ENCODE measurements at places on chromosomes 3 and 15. TPM values are rescaled to one million over a fixed set of nuclear protein-coding genes. Genes with fewer than 3 reads are reported as not detected.

- peak; percentile 40 for DNase-seq
Measured at GRCh38 chr3:98329392-98330124, 24.1 kb upstream of the OR5K4 start.

DNA sequence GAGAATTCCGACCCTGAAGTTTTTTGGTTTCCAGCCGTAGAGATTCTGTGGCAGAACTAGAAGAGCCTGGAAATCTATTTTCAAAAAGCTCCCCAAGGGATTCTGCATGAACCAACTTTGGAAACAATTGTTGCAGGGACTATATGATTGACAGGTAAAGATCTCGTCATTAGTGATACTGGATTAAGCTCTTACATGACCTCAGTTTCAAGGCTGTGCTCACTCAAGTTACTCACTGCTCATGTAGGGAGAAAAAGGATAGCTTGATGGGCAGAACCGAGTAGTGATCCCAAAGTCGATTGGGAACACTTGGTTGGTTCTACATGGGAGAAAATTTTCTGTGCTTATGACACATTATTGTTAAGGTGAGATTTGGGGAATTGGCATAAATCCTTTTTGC is 142.3 kb upstream of the RASGRP1 start:
- DNase-seq = no peak

GRCh38 chr15:66730168-66731021 is 28.4 kb downstream of the SMAD6 start:
- no peak for DNase-seq

- no peak for DNase-seq
Measured at GRCh38 chr3:18898911-18899310, 249.4 kb upstream of the KCNH8 start.

DNA sequence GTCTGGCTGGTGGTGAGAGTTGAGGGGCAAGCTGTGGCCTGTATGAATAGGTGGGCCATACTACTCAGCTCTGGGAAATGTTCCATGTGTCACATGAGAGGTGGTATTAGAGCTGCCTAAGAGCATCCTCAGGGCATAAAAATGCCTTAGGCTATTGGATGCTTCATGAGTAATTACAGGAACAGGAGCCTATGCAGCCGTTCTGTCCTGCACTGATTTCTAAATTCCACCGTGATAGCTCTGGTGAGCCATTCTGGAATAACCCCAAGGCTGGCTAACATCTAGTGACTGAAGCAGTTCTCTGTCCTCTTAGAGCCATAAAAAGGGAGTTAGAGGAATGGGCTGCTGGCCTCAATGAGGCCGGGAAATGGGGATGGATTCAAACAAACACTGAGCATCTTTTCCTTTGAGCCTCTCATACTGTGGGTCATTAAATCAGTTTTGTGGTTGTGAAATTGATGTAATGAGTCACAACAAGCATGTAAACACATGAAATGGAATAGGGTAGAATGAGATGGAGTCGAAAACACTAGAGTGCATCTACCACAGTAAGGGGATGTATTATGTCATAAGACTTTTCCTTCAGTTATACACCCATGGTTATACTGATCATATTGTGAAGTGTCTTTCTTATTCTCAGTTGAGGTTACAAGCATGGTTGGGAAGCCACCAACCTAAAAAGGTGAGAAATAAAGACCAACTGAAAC is 41.0 kb downstream of the DGKG start:
- no peak for DNase-seq

DNA sequence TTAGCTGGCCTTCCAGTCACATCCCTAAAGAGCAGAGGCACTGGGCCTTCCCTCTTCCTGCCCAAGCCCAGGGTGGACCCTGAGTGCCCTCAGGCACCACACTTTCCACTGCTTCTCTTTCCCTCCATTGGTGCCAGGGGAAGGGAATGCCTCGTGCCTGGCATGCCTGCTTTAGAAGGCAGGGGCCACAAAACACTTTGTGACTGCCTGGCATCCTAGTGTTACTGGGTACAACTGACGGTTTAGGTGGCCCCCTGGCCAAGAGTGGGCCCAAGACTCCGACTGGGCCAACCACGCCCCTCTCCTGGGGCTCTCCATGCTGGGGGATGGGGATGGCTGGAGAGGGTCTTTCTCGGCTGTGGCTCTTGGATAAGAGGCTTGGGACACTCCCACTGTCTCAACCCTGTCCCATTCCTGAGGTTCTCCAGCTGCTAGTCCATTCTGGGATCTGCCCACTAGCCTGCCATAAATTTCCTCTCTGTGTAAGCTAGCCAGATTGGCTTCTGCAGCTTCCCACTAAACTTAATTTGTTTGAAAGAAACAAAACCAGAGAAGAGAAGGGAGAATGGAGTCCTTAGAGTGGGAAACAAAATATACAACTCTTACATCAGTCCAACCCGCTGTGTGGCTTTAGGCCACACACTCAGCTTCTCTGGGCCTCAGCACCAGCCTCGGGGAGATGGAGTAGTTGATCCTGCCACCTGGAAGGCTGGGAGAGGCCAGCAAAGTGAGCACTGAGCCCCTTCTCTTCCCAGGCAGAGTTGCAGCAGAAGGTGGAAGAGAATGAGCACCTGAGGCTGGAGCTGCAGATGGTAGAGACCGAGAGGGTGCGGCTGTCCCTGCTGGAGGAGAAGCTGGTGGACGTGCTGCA is 24.1 kb upstream of the GP9 start:
- DNase-seq = no peak

DNA sequence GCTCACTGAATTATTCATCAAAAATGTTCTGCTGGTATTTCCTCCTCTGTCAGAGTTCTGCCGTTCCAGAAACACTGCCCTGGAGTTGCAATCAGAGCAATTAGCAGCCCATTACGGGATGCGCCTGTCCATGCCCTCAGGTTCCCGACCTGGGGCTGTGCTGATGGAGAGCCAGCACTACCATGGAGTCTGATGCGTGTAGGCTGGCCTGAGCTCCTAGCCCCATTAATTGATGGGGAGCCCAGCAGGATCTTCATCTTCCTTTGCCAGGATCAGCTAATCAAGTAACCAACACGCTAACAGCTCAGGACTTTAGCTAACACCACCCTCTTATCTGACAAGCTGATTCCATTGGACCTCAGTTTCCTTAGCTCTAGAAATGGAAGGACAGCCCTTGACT is 164.2 kb downstream of the ABHD5 start:
- DNase-seq = no peak

The MYO5A gene
- 19.5 TPM for total RNA-seq

- DNase-seq = no peak
Measured at GRCh38 chr3:110133971-110134370, 796.6 kb upstream of the DPPA4 start.

DNA sequence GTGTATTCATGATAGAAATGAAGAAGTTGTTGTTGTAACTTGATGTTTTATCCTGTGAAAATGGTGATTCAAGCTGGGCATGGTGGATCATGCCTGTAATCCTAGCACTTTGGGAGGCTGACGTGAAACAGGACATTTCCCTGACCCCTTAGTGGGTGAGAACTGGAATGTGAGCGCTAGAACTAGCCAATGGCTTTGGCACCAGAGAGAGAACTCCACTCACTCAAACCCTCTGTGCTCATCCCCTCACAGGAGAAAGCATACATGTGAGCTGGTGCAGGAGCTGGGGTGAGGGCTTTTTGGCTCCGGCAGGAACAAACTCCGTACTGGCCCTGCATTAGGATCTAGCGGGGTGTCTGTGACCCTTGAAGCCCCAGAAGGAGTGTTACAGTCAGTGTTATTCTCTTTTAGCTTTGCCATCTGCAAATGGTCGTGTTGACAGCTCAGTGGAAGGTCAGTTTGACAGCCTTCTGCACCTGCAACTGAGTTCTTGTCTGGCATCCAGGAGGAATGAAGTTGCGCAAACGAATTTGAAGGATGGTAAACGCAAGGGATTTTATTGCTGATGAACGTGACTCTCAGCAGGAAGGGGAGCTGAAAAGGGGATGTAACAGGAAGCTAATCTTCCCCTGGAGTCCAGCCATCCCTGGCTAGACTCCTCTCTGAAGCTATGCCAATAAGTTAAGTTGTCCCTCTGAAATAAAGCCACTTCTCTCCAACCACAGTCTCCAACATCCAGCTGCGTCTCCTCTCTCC is 1016.6 kb upstream of the CADM2 start:
- no peak for DNase-seq

DNA sequence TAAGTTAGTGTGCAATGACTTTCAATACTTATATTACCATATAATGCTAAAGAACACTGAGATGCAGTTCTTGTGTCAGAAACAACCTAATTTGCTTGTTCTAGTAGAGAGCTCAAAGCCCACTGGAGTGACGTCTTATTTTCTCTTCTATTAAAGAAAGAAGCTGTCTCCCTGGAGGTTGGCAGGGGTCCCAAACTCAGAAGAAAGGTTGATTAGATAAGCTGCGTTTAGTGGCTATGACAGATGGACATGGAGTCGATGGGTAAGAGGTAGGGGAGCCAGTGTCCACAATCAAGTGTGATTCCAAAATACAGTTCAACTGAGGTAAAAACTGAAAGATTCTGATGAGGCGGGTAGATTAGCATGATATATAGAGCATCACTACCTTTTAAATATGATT is 363.6 kb downstream of the NLGN1 start:
- no peak for DNase-seq

The NUP210 gene
- 116 TPM for total RNA-seq

The GMPPB gene
- total RNA-seq = 29.9 TPM

DNA sequence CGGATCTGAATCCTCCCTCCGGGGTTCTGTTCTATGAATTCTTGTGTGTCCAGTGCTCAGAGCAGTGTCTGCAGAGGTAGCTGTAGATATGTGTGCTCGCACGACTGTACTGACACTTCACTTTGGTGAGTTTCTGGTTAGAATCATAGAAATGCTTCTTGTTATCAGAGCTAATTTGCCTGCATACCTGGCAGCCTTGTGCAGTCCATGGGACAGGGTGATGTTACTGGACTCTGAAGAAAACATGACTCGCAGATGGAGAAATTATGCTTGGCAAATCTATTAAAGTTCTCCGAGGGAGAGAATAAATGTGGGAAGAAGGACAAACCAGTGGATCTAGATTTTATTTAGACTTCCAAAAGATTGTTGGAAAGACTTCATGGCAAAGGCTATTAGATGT is 12.2 kb downstream of the CGNL1 start:
- DNase-seq = no peak

GRCh38 chr3:135440233-135440632 is 525.3 kb upstream of the PPP2R3A start:
- no peak for DNase-seq

DNA sequence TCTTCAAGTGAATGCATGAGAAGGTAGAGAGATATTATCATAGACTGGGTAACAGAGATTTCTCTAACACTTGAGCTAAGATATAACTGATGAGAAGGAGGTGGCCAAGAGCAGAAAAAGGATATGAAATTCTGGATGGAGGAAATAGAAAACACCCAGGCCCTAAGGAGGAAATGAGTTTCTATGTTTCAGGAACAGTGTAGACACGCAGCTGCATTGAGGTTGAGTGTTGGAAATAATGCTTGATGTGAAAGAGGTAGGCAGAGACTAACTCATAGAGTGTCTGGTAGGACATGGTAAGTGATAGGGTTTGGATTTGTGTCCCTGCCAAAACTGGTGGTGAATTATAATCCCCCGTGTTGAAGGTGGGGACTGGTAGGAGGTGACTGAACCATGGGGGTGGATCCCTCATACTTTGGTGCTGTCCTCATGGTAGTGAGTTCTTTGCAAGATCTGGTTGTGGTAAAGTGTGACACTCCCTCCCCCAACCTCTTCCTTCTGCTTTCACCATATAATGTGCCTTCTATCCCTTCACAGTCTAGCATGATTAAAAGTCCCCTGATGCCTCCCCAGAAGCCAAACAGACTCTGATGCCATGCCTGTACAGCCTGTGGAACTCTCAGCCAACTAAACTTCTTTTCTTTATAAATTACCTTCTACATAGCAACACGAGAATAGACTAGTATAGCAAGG is 787.3 kb downstream of the EDEM1 start:
- no peak for DNase-seq

The MST1 gene
- 15.9 TPM for total RNA-seq

- no peak for DNase-seq
Measured at GRCh38 chr15:91885714-91886270, 32.3 kb downstream of the SLCO3A1 start.

DNA sequence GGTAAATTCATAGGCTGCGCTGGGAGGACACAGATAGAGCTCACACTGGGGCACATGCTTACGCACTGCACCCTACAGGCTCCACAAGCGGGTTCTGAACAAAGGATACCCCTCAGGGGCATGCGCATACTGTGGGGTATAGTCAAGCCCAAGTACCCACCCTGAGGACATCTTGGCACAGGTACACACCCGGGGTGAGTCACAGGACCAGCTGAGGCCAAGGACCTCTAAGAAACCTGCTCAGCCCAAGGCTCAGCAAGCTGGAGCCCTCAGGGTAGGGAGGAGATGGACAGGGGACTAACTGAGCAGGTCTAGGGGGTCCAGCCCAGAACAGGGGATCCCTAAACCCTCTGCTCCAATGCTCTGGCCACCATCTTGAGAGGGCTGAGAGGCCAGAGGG is 3.3 kb downstream of the SHISA5 start:
- no peak for DNase-seq

DNA sequence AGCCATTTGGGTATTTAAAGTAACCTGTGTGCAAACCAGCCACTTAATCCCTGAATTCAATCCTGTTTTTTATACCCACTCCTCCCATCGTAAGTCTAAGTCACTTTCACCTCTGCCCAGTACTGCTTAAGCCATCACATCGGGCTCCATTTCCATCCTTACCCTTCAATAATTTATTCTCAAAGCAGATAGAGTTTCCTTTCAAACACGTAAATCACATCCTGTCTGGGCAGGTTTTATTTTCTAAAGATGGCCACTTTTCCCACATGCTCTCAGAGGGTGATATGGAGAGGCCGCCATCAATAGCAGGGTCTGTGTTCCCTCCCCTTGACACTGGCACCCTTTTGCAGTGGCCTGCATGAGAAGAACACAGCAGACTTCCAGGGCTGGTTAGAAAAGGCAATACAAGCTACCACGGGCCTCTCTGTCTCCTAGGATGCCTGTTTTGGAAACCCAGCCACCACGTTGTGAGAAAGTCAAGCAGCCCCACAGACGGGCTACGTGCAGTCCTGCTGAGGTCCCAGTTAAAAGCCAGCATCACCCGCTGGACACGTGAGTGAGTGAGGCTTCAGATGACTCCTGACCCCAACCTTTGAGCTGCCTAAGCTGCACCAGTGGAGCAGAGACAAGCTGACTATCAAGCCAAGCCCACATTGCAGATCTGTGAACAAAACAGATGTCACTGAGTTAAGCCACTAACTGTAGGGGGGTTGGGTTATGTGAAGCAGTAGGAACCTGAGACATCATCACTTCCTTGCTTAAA is 241.8 kb upstream of the SLCO3A1 start:
- DNase-seq = no peak

- no peak for DNase-seq
Measured at GRCh38 chr15:95261546-95261945, 1030.2 kb downstream of the MCTP2 start.

The CPB1 gene
- not detected for total RNA-seq

GRCh38 chr3:75224412-75224811 is 439.7 kb upstream of the FRG2C start:
- no peak for DNase-seq

- DNase-seq = no peak
Measured at GRCh38 chr3:15151166-15151565, 52.2 kb upstream of the RBSN start.

The SCG3 gene
- total RNA-seq = 0.11 TPM

DNA sequence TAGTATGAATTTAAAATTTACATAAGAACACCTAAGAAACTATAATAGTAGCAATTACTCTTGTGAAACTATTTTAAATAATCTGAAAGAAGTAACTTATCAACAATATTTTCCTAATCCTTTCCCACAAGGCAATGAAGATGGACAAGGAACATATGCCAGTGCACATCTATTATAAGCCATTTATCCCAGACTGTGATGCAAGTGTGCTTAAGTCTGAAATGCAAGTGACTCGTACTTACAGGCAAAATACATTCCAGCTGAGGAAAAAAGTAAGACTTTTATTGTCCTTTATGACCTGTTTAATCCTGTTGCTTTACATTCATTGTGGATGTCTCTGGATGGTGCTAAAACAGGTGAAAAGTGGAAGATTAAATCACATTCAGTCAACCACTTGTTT is 709.4 kb downstream of the ZNF385D start:
- DNase-seq = no peak

Measured in activated naive CD4-positive, alpha-beta T cell treated with anti-CD3 and anti-CD28 coated beads, Interleukin-2, amount 50 U/mL, for 72 hours (primary cell).